ENCODE measurements at places on chromosomes 7 and 10.
A peak's percentile ranks its signal among the peaks of the same experiment; 100 is the strongest.

- DNase-seq, result no peak
Observed at GRCh38 chr7:44563171-44563679, 10.5 kb downstream of the DDX56 start.

- DNase-seq, result no peak
Observed at GRCh38 chr7:151339651-151340382, 1.8 kb upstream of the NUB1 start.

DNA sequence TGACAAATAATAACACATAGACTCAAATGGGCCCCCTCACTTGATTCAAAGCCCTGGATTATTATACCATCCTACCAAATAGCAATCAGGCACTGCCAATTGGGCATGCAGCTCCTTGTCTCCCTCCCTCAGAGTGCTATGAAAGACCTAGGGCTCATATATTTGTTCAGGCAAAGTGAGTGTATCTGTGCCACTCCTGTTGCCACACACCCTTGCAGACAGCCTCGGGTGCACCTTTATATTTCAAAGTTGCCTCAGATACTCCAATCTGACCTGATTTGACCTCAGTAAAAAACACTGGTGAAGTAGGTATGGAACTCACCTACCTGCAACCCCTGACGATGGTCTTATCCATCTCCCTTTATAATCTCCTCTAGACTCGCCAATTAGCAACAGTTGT, 3.0 kb upstream of the NAMPT start:
- DNase-seq, result no peak

GRCh38 chr10:93838278-93838677, 55.5 kb upstream of the SLC35G1 start:
- no peak for DNase-seq

GRCh38 chr7:149385195-149385950, 75.5 kb downstream of the ZNF777 start:
- DNase-seq, result no peak

- no peak for DNase-seq
Observed at GRCh38 chr7:94303118-94303517, 91.6 kb upstream of the COL1A2 start.

DNA sequence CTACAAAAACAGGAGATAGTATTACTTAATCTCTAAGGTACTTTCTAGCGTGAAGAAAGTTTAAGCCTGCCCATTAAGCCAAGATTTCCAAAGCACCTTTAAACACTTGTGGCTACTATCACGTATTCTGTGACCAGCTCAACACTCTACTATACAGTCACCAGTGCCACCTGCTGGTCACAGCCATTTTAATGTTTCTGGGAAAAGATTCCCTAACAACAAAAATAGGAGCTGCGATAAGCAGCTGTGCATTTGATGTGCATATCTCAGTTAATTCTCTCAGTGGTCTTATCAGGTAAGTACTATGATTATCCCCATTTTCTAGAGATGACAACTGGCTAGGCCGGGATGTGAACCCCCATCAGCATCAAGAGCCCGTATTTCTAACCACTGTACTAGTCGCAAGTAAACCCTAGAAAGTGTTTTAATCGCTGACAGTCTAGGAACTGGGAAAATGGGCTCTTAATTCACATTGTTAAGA, 860 bp downstream of the SEC31B start:
- peak; percentile 58 for DNase-seq

- no peak for DNase-seq
Observed at GRCh38 chr7:142914121-142914520, 19.4 kb downstream of the TRPV5 start.

DNA sequence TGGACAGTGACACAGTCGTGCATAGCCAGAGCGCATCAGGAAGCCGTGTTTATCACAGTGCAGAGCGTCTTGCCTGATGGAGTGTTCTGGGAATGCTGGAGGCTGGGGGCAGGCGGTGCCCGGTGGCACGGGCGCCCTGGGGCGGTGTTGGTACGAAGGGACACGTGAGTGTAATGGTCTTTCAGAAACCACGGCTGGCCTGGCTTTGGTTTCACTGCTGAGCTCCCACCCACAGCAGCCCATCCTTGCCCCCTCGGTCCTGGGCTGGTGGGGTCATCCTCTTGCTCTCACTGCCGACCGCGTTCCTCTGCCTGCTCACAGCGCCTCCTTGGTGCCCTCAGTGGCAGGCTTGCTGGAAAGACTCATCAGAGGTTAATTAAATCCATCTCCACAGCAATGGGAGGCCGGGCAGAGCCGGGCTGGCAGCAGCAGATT, 50.6 kb downstream of the NKX6-2 start:
- no peak for DNase-seq

GRCh38 chr7:69935107-69935506, 336.8 kb downstream of the AUTS2 start:
- no peak for DNase-seq

DNA sequence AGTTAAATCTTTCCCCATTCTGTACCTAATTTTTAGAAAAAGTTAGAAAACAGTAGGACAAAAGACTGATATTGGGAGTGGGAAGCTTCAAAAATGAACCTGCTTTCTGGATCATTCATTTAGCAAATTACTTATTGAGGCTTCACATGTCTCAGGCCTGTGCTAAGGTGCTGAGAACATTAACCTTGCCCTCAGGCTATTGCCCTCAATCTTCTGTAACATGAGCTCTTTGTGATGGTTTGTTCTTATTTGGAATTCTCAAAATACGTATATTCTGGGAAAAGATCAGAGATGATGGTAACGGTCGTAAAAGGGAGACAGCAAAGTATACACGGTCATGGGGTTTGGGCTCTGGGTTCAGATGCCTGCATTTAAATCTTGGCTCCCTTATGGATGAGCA, 39.5 kb upstream of the PRKG1 start:
- DNase-seq, result no peak

DNA sequence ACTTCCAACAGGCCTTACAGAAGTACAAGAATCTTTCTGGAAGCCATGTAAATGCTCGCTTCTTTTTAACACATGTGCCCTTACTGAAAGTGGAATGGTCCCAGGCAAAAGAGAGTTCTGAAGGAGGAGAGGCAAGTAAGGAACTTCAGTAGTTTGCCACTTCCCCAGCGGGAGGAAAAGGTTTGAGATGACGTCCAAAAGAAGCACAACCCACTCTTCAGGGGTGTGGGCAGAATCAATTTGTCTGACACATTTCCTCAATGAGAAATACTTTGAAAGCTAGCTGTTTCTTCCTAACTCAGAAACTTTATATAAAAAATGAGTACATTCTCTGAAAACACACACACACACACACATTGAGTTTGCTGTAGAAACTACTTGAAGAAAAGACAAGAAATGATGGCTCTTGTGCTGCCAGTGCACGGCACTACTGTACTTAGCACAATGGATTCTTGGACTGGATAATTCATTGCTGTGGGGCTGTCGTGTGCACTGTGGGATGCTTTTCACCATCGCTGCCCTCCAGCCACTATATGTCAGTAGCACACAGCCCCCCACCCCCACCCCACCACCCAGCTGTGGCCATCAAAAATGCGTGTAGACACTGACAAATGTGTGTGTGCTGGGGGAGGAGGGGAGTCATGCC, 183.0 kb downstream of the SRPK2 start:
- DNase-seq, result no peak

- no peak for DNase-seq
Observed at GRCh38 chr10:29356931-29357330, 68.1 kb downstream of the LYZL1 start.

GRCh38 chr10:24894309-24894708, 58.1 kb downstream of the PRTFDC1 start:
- DNase-seq, result no peak

DNA sequence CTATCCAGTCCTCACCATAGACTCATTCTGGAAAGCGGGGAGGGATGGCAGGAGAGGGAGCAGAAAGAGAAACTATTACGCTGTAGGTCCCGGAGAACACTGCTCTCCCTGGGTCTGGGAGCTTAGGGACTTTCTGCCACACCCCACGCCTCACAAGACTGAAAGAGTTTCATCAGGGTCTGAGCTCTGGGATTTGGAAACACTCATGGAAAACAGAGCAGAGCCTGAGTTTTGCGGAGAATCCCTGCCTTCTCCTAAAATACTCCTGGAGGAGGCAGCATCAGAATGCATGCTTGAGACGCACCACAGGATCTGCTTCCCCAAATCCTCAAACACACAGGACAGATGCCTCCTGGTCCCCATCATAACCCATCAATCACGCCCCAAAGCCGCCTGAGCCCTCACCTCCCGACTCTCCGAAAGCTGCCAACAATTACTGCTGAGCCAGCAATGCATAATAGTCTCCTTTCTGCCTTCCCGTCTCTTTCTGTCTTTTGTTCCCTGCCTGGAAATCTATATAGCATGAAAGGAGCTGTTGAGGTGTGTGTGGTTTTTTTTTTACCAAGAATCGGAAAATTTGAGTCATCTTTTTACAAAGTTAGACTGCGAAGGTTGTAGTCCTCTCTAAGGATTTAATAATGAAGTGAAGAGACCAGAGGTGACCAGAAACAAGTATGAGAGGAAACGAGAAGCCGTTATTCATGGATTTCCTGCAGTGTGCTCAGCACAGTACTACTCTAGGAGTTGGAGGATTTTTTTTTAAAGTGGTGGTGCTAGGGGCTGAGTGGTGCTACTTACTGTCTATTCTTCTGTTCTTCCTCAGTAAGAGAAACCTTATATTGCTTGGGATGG, 37.7 kb downstream of the ASB13 start:
- DNase-seq, result no peak

GRCh38 chr10:86389441-86390193, 23.0 kb upstream of the GRID1 start:
- DNase-seq, result no peak

GRCh38 chr7:64654796-64655548, 11.0 kb upstream of the ZNF107 start:
- no peak for DNase-seq

DNA sequence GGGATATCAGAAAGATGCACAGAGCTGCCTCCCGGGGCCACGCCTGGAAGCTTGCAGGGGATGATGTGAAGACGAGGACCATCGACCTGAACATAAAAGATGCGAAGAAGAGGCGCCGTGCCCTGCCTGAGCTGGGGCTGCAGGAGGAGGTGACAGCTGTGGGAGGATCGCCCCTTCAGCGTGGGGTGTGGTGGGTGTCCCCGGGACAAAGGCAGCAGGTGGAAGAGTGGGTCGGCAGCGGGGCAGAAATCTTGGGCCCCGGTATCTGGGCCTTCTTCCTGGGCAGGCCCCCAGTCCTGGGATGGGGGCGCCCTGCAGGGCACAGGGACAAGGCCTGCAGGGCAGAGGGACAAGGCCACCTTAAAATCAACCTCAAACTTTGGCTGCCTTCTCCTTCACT, 134.9 kb downstream of the OR13A1 start:
- no peak for DNase-seq

- no peak for DNase-seq
Observed at GRCh38 chr7:50358041-50358705, 53.7 kb downstream of the IKZF1 start.

DNA sequence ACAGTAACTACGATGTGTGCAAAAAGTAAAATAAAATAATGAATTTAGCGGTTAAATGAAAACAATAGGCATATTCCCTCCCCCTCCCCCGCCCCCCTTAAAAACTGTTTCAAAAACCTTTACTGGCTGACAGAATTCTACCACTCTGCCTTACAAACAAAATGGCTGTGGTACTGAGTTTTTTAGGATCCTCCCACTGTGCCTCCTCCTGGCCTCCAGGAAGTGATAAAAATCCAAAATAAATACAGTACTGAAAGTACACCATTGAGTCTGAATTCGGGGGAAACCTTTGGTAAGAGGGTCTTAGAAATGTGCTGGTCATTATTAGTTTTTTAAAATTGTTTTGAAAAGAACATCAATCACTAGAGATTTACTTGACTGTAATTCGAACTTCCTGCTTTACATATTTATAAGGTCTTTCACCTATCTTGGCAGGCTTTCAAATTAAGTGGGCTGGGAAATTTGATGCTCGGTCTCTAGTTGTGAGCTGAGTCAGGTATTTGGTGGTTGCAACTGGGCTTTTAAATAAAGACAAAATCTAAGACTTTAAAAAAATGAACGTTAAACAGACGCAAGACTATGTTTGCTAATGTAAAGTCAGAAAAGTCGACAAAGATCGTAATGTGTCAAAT, 32.5 kb upstream of the EPC1 start:
- peak; percentile 23 for DNase-seq

- no peak for DNase-seq
Observed at GRCh38 chr7:37882086-37882485, 33.7 kb downstream of the NME8 start.

DNA sequence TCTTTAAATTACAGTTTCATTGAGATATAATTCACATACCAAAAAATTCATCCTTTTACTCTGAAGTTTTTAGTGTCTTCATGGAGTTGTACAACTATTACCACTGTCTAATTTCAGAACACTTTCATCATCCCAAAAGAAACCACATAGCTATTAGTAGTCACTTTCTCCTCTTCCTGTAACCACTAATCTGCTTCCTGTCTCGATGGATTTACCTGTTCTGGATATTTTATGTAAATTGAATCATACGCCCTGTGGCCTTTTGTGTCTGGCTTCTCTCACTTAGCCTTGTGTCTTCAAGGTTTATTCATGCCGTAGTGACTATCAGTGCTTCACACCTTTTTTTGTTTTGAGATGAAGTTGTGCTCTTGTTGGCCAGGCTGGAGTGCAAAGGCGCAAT, 135.5 kb downstream of the DOCK1 start:
- no peak for DNase-seq

DNA sequence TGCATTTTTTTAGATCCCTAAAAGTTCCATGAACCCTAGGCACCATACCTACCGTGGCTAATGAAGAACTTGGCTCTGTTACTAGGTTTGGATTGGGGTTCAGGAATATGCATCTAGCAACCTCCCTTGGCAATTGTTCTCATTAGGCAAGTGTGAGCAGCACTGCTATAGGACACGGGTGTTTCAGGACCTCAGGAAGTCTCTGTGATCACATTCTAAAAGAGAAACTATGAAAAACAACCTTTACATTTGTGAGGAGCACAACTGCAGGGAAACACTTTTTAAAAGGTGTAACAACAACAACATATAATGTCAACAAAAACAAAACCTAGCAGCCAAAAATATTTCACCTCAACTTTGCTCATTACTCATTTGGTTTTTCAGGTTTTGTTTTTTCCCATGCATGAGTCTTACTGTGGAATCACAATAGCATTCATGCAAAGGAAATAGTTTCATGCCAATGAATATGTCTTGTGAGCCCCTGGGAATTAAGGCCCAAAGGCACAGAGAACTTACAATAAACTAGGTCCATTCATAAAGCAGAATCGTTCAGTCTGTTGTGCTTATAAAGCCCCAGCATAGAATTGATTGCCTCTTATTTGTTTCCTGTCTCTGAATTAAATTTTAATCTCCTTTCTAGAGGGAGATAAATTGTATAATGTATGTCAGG, 255.7 kb upstream of the DGKB start:
- no peak for DNase-seq

- DNase-seq, result no peak
Observed at GRCh38 chr10:63889803-63890202, 368.6 kb downstream of the REEP3 start.

DNA sequence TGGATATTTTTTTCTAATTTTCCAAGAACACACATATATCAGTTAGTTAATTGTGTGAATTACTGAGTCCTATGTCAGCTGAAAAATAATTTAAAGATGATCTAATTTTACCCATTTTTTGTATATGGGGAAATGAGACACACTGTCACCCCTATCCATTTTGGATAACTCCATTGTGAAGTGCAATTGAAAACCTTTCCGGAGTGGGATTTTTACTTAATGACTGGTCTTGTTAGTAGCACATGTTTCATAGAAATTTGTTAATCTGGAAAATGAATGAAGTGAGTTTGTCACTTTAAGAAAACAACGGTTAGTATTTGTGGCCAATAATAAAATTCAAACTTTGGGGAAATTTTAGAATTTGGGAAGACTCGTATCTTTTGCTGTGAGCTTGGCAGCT, 2.0 kb downstream of the GARS1 start:
- DNase-seq, result no peak

- no peak for DNase-seq
Observed at GRCh38 chr7:5248201-5248885, 34.4 kb upstream of the SLC29A4 start.

GRCh38 chr10:71868192-71868697, 17.2 kb upstream of the PSAP start:
- no peak for DNase-seq

Measured in neuronal stem cell (in vitro differentiated cells).